Ascending aorta (tissue), 2 donors: ENCODE measurements at places on chromosomes 5 and 9.
A peak's percentile ranks its signal among the peaks of the same experiment; 100 is the strongest.

DNA sequence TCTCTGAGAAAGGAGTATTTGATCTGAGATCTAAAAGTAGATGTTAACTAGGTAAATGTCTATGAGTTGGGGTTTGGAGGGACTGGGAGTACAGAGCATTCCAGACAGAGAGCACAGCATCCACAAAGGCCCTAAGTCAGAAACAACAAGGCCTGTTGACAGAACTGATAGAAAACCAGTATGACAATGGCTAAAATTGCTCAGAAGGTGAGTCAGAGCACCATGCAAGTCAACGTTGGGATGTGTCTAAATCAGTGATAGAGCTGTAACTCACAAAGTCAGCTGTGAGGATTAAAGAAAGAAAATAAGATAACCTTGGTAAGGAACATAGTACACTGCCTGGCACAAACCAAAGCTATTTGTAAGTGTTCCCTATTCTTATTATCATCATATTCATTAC, 124.0 kb downstream of the CETN3 start:
- H3K27me3 ChIP-seq: no peaks in the 10 kb centered on the region
- DNase-seq: no peak
- no peak overlapping the region for H3K27ac ChIP-seq
- H3K4me3 ChIP-seq: no peak overlapping the region

DNA sequence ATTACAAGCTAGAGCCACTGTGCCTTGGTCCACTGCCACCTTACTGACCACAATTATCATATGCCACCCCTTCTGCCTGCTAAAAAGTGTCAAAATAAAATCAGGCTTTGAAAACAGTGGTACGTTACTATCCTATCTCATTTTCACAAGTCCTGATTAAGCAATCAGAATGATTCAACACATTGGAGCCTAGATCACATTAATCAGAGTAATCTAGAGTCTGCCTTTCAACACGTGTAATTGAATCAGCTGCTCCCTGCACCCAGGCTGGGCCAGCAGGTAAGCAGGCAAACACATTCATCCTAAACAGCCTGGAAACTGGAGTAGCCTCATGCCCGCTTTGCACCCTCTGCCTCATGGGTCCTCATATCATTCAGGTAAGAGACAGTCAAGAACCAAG, 186.2 kb downstream of the DCP2 start:
- no peak for DNase-seq
- no peaks in the 10 kb centered on the region for H3K4me1 ChIP-seq
- no peak overlapping the region for H3K27ac ChIP-seq
- no peaks in the 10 kb centered on the region for H3K36me3 ChIP-seq

DNA sequence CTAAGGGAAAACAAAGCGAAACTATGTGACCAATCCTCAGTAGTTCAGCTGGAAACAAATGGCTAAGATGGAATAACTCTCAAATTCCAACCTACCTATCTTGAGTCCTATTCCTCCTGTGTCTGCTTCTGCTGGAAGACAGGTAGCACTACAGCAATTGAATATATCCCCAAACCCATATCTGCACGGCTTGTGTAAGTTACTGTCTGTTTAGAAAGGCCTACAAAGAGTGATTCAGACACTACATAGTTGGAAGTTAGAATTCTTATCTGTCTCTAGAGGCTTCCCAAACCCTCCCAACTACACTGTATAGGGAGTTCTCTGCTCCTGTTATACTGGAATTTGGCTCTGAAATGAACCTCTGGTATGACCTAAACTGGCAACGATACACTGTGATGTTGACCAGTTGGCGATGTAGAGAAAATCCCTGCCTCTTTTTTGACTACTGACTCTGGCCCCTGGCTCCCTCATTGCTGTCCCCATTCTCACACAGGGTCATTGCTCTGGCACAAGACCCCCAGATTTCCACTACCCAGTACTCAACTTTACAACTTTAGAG, 22.6 kb upstream of the NADK2 start:
- H3K4me1 ChIP-seq: no peaks in the 10 kb centered on the region
- H3K36me3 ChIP-seq: no peaks in the 10 kb centered on the region
- no peak overlapping the region for H3K27ac ChIP-seq
- DNase-seq: no peak
- H3K4me3 ChIP-seq: no peak overlapping the region

DNA sequence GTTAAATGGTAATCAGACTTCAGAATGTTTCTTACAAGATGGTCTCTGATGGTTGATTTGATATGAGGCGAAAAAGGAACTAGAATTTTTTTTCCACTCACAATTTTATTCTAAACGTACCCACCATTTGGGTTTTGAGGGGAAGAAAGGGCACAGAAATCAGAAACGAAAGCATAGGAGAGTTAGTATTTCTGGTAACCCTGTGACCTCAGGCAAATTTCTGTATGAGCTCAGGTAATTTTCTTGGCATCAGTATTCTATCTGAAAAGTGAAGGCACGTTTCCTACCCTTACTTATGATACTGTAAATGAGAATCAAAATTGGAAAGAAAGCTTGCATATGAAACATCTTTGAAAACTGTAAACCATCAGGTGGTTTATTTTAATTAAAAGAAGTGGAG, 26.5 kb downstream of the TMEFF1 start:
- H3K27me3 ChIP-seq: no peaks in the 10 kb centered on the region
- no peak overlapping the region for H3K27ac ChIP-seq
- no peak overlapping the region for H3K4me3 ChIP-seq
- no peaks in the 10 kb centered on the region for H3K4me1 ChIP-seq
- no peak for DNase-seq
- H3K36me3 ChIP-seq: no peaks in the 10 kb centered on the region

GRCh38 chr5:104353371-104353770, 790.8 kb upstream of the NUDT12 start:
- H3K4me1 ChIP-seq: no peaks in the 10 kb centered on the region
- no peak overlapping the region for H3K4me3 ChIP-seq
- no peaks in the 10 kb centered on the region for H3K27me3 ChIP-seq
- H3K27ac ChIP-seq: no peak overlapping the region

DNA sequence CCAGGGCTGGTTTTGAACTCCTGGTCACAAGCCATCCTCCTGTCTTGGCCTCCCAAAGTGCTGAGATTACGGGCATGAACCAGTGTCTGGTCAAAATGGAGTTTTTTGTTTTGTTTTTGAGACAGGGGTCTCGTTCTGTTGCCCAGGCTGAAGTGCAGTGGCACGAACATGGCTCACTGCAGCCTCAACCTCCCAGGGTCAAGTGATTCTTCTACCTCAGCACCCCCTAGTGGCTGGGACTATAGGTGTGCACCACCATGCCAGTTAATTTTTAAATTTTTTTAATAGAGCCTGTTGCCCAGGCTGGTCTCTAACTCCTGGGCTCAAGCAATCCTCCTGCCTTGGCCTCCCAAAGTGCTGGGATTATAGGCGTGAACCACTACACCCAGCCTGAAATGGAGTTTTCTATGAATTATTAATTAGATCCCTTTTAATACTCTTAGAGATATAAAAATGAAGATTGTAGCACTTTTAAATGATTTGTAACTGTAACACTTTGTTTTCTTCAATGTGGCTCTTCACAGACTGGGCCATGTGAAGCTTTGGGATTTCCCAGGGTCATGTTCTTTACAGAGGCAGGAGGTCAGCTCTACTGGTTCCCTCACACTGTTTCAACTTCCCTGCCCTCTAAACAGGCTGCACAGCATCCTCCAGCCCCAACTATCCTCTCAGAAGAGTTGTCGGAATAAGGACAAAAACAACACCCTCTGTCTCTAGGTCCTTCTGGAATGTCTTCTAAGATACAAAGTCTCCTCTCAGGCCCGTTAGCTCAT, 32.7 kb upstream of the SPARC start:
- peaks cover 9% of the 10 kb centered on the region for H3K4me1 ChIP-seq
- no peaks in the 10 kb centered on the region for H3K36me3 ChIP-seq
- peak overlapping the region; percentile 71 for H3K27ac ChIP-seq
- no peaks in the 10 kb centered on the region for H3K27me3 ChIP-seq
- H3K4me3 ChIP-seq: no peak overlapping the region

DNA sequence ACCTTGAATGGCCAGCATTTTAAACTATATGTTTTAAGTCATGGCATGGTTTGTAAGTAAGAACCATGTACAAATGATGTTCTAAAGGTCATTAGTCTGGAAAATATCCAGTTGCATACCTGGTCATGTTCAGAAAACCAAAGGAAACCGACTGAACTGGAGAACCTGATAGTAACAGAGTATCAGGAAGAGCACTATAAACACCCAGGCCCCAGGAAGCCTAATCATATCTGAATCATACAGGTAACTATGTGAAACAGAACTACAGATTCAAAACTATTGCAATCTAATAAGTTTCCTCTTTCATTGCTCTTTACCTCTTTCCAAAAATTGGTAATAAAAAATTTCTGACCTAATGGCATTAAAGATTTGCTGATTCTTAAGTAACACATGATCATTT, 500.3 kb downstream of the ARHGEF28 start:
- no peaks in the 10 kb centered on the region for H3K27me3 ChIP-seq
- DNase-seq: no peak
- H3K4me1 ChIP-seq: no peaks in the 10 kb centered on the region
- no peak overlapping the region for H3K4me3 ChIP-seq
- no peaks in the 10 kb centered on the region for H3K36me3 ChIP-seq

- H3K4me1 ChIP-seq: peaks cover 16% of the 10 kb centered on the region
- no peak overlapping the region for H3K4me3 ChIP-seq
- no peak overlapping the region for H3K27ac ChIP-seq
- no peaks in the 10 kb centered on the region for H3K27me3 ChIP-seq
Measured at GRCh38 chr5:119395080-119395836, 39.4 kb downstream of the TNFAIP8 start.

DNA sequence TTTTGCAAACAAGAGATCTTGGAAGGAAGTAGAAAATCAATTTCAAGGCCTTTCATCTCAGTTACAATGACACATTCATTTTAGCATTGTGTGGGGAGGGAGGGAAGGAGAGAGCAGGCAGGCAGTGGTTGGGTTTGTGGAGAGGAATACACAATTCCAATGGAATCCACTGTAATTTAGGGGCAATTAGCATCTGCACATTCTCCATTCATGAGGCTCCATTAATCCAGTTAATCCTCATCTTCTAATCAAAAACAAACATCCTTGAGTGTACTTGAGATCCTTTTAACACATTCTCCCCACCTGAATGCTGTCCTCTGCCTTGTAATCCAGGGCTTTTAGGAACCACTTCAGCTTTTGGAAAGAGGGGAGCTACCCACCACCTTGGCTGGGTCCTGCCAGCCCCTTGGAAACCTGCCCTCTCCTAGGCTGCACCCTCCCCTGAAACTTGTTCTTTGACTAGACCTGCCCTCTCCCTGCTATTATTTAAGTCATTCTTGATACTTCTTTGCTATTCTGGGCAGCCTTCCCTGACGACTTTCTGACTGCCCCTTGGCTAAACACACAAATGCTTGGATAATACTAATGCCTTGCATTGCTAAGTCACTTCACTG, 271.2 kb downstream of the SLIT3 start:
- DNase-seq: no peak
- H3K27me3 ChIP-seq: no peaks in the 10 kb centered on the region
- no peaks in the 10 kb centered on the region for H3K36me3 ChIP-seq
- H3K4me3 ChIP-seq: no peak overlapping the region
- H3K4me1 ChIP-seq: peaks cover 36% of the 10 kb centered on the region
- H3K27ac ChIP-seq: peak overlapping the region; percentile 81
